ENCODE measurements at places on chromosomes 13 and 19.
A peak's percentile ranks its signal among the peaks of the same experiment; 100 is the strongest.

DNA sequence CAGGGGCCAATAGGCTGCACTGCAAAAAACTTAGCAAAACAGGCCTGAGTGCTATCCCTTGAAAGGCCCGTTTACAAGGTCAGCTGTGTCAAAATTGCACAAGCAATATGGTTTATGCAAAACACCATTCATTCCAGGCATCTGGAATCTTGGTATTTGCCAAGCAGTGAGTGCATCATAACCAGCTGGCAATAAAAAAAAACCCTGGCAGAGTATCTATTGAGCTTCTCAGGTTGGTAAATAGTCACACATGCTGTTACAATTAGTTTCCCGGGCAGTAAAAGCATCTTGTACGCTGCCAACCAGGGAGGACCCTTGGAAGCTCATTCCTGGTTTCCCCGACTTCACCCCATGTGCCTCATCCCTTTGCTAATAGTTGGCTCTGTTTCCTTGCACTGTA, 21.3 kb downstream of the ZNF77 start:
- no peak for DNase-seq

DNA sequence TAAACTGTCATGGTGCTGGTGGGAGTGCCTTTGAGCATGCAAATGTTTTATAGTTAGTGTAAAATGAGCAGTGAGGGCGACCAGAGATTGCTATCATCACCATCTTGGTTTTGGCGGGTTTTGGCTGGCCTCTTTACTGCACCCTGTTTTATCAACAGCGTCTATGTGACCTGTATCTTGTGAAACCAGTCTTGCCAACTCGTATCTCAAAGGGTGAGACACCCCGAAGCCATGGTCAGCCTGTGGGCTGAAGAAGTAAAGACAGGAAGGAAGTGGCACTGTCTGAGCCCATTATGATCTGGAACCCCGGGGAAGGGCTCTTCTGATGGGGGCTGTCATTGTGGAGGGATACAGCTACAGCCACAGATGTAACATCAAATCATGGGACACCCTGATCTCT, 81.5 kb upstream of the FAM216B start:
- no peak for DNase-seq

DNA sequence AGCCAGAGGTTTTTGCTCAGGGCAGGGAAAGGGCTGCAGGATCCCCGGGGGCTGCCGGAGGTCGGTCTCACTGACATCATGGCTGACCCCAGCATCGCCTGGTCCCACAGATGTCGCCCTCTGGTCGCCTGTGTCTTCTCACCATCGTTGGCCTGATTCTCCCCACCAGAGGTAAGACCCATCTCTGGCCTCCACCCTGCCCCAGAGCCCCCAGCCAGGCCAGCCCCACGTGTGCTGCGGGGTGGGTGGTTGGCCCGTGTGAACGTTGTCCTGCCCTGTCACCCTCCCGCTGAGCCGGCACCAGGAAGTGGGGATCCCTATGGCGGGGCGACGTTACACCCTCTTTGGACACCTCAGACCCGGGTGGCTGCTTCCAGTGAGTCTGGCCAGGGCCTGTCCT, 906 bp downstream of the FXYD5 start:
- DNase-seq = peak; percentile 37

GRCh38 chr19:13003081-13003480, 7.8 kb downstream of the NFIX start:
- DNase-seq = no peak

GRCh38 chr19:31529121-31529520, 179.9 kb upstream of the TSHZ3 start:
- DNase-seq = no peak

GRCh38 chr19:52101866-52102562, 6.4 kb upstream of the ZNF841 start:
- DNase-seq = no peak

GRCh38 chr13:36710396-36710795, 36.6 kb downstream of the SERTM1 start:
- DNase-seq = no peak

DNA sequence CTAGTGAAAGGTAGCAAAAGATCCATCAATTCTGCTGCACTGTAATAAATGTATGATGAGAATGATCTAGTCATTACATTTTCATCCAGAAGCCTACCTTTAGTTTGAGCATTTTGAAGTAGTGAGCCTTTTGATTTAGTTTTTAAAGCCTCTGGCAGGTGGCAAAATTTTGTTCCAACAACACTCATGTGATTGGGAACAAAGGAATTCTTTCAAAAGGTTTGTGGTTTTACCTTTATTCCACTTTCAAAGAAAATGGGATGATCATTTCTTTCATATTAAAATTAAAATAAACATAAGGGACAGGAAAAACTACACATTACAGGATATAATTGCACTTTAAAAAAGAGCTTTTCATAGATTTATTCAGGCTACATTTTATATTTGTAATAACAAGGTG, 260.2 kb downstream of the DACH1 start:
- DNase-seq = no peak

GRCh38 chr13:31963631-31964030, 67.9 kb upstream of the FRY start:
- DNase-seq = no peak

- no peak for DNase-seq
Measured at GRCh38 chr13:25928941-25929505, 122.8 kb downstream of the SHISA2 start.

- DNase-seq = no peak
Measured at GRCh38 chr19:17998827-17999150, 9.2 kb upstream of the ARRDC2 start.

DNA sequence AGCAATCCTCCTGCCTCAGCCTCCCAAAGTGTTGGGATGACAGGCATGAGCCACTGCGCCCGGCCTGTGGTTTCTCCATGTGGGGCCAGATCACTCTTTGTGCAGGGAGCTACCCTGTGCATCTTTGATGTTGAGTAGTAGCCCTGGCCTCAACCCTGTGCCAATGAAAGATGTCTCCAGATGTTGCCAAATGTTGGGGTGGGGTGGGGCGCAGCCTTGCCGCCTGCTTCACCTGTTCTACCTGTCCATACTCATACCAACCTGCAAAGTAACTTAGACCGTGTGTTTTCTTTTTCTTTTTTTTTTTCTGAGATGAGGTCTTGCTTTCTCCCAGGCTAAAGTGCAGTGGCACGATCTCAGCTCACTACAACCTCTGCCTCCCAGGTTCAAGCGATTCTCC, 20.9 kb downstream of the IER2 start:
- no peak for DNase-seq

GRCh38 chr19:40804783-40805242, 5.8 kb downstream of the EGLN2 start:
- no peak for DNase-seq

- DNase-seq = no peak
Measured at GRCh38 chr13:45527699-45528462, 63.1 kb downstream of the COG3 start.

- DNase-seq = no peak
Measured at GRCh38 chr13:49958321-49958720, 22.2 kb upstream of the SPRYD7 start.

GRCh38 chr13:23805122-23805521, 84.1 kb downstream of the MIPEP start:
- no peak for DNase-seq

DNA sequence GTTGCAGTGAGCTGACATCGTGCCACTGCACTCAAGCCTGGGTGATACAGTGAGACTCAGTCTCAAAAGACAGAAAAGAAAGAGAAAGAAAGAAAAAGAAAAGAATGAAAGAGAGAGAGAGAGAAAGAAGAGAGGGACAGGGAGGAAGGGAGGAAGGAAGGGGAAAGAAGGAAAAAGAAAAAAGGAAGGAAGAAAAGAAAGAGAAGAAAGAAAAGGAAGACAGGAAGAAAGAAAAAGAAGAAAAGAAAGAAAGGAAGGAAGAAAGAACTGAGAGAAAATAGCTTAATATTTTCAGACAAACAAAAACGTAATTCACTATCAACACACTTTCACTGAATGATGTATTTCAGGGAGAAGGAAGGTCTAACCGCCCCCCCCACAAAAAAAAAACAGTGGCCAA, 39.3 kb downstream of the ESD start:
- DNase-seq = no peak

DNA sequence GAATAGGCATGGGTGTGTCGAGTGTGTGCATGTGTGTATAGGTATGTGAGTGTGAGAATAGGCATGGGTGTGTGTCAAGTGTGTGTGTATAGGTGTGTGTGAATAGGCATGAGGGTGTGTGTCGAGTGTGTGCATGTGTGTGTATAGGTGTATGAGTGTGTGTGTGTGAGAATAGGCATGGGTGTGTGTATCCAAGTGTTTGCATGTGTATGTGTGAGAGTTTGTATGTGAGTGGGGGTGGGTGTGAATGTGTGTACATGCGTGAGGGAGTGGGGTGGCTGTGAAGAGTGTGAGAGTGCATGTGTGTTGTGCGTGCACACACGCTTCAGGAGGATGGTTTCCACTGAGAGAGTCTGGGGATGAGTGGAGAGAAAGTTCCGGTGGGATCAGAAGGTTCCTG, 13.5 kb downstream of the EVI5L start:
- DNase-seq = no peak

- DNase-seq = no peak
Measured at GRCh38 chr13:24221007-24221406, 60.5 kb downstream of the SPATA13 start.

GRCh38 chr13:28538932-28539331, 44.0 kb upstream of the FLT1 start:
- DNase-seq = peak; percentile 18

DNA sequence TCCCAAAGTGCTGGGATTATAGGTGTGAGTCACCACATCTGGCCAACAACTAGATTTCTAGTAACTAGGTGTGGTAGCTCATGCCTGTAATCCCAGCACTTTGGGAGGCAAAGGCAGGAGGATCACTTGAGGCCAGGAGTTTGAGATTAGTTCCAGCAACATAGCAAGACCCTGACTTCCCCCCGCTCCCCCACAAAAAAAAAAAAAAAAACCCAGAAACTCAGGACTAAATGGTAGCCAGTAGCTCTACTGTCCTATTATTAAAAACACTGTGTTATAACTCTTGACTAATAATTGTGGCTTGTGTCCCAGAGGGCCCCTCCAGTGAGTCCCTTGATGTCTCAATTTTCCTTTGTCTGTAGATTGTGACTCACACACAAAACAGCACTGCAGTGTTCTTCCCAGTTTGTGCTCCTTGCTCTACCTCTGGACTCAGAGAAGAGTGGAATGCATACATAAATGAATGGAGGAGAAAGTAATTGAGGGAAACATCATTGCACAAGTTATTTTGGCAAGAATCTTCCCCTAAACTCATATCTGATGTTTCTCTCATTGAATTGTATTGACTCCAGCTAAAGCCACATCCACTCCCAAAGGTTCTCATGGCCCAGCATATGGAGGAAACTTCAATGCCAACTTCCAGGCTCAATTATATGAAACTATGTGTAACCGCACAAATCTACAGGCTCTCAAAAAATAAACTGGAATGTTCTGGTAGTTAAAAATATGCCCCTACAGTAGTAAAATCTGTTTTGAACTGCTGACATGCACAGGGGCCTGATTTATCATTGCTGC, 8.8 kb downstream of the TPT1 start:
- DNase-seq = no peak

DNA sequence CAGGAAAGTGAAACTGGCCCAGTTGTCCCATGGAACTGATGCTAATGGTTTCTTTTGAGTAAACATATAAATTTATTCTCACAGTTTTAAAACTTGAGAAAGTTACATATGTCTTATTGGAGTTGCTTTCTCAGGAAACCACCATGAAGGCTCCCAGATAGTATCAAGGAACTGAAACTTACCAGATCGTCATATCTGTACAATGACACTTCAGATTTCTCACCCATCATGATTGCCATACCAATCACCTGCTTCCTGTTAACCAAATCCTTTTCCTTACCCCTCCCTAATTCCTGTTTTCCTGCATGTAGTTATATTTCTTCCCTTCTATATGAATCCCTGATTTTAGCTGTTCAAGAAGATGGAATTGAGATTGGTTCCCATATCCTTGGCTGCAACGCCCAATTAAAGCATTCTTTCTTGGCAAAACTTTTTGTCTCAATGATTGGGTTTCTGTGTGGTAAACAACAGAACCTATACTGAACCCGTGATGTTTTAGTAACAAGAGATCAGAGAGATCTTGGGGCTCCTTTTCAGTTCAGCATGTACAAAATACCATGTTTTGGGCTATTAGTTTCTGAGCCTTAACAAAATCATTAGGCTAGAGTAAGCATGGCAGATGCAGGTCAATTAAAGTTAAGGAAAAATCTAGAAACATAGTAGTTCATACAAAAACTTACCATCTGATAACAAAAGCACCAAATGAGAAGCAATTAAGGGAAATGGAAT, 781.3 kb upstream of the MIR17HG start:
- DNase-seq = no peak

DNA sequence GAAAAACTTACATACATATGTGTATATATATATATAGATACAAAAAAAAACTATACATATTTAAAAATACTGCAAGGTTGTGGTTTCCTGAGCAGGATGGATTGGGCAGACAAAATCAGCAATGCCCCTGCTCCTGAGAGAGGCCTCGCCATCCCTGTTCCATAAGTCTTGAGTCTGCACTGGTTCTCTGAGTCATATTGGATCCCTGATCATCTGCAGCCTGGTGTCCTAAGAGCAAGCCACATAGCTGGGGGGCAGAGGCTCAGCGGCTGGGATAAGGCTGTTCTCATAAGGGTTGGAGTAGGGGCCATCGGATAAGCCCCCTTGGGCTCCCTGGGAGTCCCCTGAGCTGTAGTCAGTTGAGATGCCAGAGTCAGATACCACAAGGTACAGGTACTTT, 3.3 kb downstream of the SWSAP1 start:
- DNase-seq = no peak

DNA sequence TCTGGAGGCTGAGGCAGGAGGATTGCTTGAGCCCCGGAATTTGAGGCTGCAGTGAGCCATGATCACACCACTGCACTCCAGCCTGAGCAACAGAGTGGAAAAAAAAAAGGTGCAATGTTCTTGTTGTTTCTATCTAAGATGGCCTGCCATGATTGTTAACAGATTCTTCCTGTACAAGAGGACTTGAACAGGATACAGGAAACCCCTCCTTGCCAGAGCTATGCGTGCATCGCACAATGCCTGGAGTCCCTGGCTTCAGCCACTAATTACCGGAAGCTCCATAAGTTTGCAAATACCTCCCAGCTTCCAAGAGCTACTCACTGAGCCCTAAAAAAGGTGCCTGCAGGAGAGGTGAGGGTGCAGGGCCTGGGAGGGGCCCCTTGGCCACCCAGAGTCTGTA, 13.1 kb upstream of the HIF3A start:
- DNase-seq = no peak

DNA sequence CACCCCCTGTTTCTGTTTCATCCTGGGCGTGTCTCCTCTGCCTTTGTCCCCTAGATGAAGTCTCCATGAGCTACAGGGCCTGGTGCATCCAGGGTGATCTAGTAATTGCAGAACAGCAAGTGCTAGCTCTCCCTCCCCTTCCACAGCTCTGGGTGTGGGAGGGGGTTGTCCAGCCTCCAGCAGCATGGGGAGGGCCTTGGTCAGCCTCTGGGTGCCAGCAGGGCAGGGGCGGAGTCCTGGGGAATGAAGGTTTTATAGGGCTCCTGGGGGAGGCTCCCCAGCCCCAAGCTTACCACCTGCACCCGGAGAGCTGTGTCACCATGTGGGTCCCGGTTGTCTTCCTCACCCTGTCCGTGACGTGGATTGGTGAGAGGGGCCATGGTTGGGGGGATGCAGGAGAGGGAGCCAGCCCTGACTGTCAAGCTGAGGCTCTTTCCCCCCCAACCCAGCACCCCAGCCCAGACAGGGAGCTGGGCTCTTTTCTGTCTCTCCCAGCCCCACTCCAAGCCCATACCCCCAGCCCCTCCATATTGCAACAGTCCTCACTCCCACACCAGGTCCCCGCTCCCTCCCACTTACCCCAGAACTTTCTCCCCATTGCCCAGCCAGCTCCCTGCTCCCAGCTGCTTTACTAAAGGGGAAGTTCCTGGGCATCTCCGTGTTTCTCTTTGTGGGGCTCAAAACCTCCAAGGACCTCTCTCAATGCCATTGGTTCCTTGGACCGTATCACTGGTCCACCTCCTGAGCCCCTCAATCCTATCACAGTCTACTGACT, at the start of gene KLK3:
Gene KLK3, plus strand, starts transcription at position 280 of the 775 bp plus-strand sequence. Its CDS starts 41 bp downstream, at position 321.
- DNase-seq = no peak

All from activated CD4-positive, alpha-beta T cell treated with anti-CD3 and anti-CD28 coated beads, Interleukin-2, amount 50 U/mL, for 16 hours (primary cell).